Parietal lobe (tissue), 2 donors: ENCODE measurements at places on chromosomes 5 and 9. TPM values are rescaled to one million over a fixed set of nuclear protein-coding genes. Genes with fewer than 3 reads are reported as not detected.

NPR2 gene
- total RNA-seq, result 19.4 TPM

MYOZ3 gene
- total RNA-seq, result 2.2 TPM

ACTL7A gene
- not detected for total RNA-seq

HTR1A gene
- total RNA-seq, result 18.5 TPM

STPG3 gene
- total RNA-seq, result not detected

ASPN gene
- total RNA-seq, result 1.3 TPM

ZNF300 gene
- 94.8 TPM for total RNA-seq

SNCB gene
- total RNA-seq, result 14.4 TPM

OLFML2A gene
- total RNA-seq, result 1.6 TPM

NLN gene
- 69.5 TPM for total RNA-seq

NEK6 gene
- 29.4 TPM for total RNA-seq

JADE2 gene
- total RNA-seq, result 5.6 TPM

FGF1 gene
- 3.4 TPM for total RNA-seq

ANKRD18B gene
- total RNA-seq, result not detected
